Mesothelial cell of epicardium (in vitro differentiated cells): ENCODE measurements at places on chromosomes 4 and X. TPM values are rescaled to one million over a fixed set of nuclear protein-coding genes. Genes with fewer than 3 reads are reported as not detected.

The PRDM8 gene
- 1.6 to 2.4 TPM (median 1.7 TPM) in 3 replicates for total RNA-seq

- no peaks in the 10 kb centered on the region for H3K4me1 ChIP-seq
- H3K36me3 ChIP-seq: no peaks in the 10 kb centered on the region
- H3K27ac ChIP-seq: no peak overlapping the region
- H3K4me3 ChIP-seq: no peak overlapping the region
Measured at GRCh38 chr4:23897564-23898109, 7.8 kb upstream of the PPARGC1A start.

GRCh38 chrX:57241967-57242366, 44.5 kb upstream of the FAAH2 start:
- no peaks in the 10 kb centered on the region for H3K4me1 ChIP-seq
- H3K27ac ChIP-seq: no peak overlapping the region
- H3K4me3 ChIP-seq: no peak overlapping the region
- H3K27me3 ChIP-seq: no peaks in the 10 kb centered on the region
- peaks cover 15% of the 10 kb centered on the region for H3K36me3 ChIP-seq
- DNase-seq: no peak

- no peak overlapping the region for H3K4me3 ChIP-seq
- DNase-seq: no peak
- H3K27me3 ChIP-seq: no peaks in the 10 kb centered on the region
- no peaks in the 10 kb centered on the region for H3K36me3 ChIP-seq
- peaks cover 10% of the 10 kb centered on the region for H3K4me1 ChIP-seq
Measured at GRCh38 chr4:126799971-126800574, 832.7 kb upstream of the INTU start.

DNA sequence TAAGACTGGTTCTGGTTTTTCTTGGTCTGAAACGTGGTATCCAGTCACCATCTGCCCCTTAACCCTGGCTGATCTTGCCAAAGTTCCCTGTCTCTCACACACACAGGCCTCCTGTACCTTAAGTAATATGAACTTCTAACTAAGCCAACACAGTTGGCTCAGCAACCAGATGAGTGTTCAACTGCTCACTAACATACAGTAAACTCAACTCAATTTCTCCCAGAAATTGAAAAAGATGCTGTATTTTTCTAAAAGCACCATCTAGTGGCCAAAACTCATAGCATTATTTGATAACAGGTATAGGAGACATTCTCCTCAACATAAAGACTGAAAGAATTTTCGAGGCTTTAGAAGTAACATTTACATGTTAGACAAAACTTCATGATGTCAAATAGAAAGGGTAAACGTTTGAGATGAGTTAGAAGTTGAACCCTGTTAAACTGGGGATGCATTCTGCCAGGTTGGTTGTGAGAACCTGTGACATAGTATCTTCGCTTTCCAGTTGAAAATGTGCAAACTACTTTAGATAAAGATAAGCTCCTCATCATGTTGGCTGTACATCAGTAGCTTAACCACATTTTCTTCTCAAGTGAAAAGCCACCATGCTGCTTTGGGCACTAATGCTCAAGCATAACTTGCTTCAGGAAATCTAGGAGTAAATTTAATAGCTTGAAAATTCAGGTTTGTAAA, 31.2 kb downstream of the CCNI start:
- H3K4me3 ChIP-seq: no peak overlapping the region
- H3K36me3 ChIP-seq: peaks cover 9% of the 10 kb centered on the region
- DNase-seq: no peak

DNA sequence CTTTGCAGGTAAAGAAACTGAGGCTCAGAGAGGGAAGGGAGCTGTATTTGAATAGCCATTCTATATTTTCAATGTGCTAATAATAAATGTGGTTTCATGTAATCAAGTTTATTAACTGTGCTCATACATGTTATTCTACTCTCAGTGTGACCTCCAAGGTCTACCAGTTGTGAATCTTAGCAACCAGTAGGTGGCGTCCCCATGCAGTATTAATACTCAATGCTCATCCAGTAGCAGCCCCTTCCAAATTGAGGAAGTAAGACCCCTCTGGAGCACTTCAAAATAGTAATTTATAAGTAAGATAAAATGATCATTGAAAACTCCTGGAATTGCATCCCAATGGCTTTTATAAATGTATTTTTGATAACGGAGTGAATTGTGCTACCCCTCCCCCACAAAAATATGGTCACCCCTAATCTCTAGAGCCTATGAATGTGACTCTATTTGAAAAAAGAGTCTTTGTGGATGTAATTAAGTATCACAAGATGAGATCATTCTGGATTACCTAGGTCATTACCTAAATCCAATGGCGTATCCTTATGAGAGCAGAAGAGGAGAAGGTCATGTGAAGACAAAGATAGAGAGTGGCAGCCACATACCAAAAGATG, 20.4 kb upstream of the SEPSECS start:
- H3K4me1 ChIP-seq: peaks cover 5% of the 10 kb centered on the region
- DNase-seq: no peak
- no peaks in the 10 kb centered on the region for H3K27me3 ChIP-seq
- H3K27ac ChIP-seq: no peak overlapping the region
- H3K4me3 ChIP-seq: no peak overlapping the region
- no peaks in the 10 kb centered on the region for H3K36me3 ChIP-seq

GRCh38 chr4:122806981-122807679, 19.5 kb upstream of the FGF2 start:
- H3K4me3 ChIP-seq: no peak overlapping the region
- no peak overlapping the region for H3K27ac ChIP-seq
- H3K27me3 ChIP-seq: no peaks in the 10 kb centered on the region
- no peak for DNase-seq

The C1QTNF7 gene
- 3.9 to 4.4 TPM (median 4.1 TPM) in 3 replicates for total RNA-seq

DNA sequence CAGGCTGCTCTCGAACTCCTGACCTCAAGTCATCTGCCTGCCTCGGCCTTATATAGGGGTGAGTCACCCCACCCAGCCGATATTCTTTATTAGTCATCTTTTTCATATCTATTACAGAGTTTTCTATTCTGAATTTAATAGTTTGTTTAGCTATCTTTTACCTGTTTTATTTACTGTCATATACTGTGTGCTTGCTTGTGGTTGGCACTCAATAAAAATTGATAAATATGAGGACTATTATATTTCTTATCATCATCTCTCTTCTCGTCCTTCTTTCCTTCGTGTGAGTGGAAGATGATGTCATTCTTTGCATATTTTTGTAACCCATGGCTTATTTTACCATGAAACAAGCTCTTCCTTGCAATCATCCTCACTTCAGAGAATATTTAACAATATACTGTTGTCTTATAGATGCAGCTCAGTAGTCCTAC, 265.5 kb downstream of the ARHGAP24 start:
- no peaks in the 10 kb centered on the region for H3K27me3 ChIP-seq
- no peaks in the 10 kb centered on the region for H3K36me3 ChIP-seq
- H3K4me1 ChIP-seq: peaks cover 18% of the 10 kb centered on the region
- no peak overlapping the region for H3K4me3 ChIP-seq

DNA sequence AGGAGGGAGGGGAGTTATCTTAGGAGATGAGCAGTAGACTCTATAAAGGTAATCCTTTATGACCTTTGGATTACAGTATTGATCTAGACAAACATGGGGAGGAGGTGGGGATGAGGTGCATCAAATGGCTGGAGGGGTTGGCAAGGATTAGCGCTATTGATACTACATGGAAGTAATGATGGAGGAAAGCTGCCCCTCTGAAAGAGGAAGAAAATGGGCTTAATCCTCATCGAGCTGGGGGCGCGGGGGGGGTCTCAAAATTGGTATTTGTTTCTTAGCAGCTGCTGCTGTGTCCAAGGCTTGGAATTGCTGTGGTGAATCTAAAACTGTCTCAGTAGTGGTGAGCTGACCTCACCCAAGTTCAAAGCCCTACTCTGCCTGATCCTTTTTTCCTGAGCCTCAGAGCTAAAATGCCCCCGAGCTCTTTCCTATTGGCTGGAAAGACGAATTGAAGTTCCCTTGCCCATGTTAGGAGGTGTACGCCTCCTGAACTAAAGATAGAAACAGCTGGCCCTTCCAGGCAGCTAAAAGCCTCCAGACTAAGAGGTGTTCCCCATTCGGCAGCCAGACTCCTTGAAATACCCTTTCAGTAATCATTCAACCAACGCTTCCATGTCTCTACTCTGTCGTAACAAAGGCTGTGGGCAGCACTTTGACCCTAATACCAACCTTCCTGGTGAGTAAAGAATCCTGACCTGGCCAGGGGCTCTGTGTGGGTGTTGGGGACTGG, at the start of gene ITGB1BP2:
Gene ITGB1BP2 (plus strand): TSS at position 556 of the 730 bp plus-strand sequence. CDS start 57 bp downstream, at position 613.
- H3K27ac ChIP-seq: peak within 1 kb of the TSS; percentile 56
- H3K4me1 ChIP-seq: peaks cover 4% of the 10 kb centered on the region
- H3K4me3 ChIP-seq: no peak within 1 kb of the TSS
- H3K36me3 ChIP-seq: peaks cover 35% of the 10 kb centered on the region
- H3K27me3 ChIP-seq: no peaks in the 10 kb centered on the region
- no peak for DNase-seq

DNA sequence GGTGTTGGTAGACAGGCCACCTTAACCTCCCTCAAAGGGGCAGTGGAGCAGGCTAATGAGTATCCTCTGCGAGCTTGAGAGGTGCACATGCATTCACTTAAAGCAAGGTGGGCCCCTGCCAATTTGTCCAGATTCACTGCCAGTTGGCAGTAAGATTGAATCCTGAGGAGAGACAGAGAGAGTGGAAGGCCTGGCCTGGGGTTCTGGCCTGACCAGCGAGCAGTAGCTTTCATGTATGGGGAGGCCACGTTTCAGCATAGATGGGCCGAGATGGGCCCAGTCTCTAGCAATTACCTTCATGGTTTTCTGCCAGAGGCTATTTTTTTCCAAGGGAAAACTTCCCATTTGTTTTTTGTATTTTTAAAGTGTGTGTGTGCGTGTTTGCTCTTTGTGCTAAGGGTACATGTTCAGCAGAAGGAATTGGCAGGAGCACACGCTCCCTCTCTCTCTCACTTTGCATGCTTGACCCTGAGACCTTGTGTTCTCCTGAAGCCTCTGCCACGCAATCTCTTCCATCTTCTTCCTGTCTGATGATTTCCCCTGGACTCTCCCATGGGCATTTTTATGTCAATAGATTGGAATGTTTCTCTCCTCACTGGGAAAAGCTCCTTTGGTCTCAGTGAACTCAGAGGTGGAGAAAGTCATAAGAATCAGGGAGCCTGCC, 215.8 kb upstream of the SFRP2 start:
- H3K27ac ChIP-seq: no peak overlapping the region
- no peaks in the 10 kb centered on the region for H3K36me3 ChIP-seq
- DNase-seq: no peak
- no peak overlapping the region for H3K4me3 ChIP-seq
- no peaks in the 10 kb centered on the region for H3K27me3 ChIP-seq

DNA sequence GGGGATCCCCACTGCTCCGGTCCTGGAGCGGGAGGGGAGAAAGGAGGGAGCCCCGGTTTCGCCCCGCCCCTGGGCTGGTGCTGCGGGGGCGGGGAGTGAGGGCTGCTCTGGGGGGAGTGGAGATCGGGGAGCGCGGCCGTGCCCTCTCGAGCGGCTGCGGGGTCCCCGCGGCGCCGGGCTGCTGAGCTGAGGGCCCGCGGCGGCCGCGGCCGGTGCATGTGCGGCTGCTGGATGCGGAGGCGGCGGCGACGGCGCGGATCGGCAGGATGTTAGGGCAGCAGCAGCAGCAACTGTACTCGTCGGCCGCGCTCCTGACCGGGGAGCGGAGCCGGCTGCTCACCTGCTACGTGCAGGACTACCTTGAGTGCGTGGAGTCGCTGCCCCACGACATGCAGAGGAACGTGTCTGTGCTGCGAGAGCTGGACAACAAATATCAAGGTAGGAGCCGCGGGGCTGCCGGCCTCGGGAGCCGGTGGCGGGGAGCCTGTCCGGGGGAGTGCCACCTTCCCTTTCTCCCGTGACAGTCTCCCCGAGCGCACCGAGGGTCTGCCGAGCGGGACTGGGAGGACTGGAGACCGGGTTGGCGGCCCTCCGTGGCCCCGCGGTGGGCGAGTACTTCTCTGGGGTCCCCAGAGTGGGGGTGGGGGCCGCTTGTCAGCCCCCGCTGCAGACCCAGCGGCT, at the start of gene ING2:
Gene ING2 (plus strand): TSS at position 129 of the 681 bp plus-strand sequence. CDS start 138 bp downstream, at position 267.
- peaks cover 1% of the 10 kb centered on the region for H3K36me3 ChIP-seq
- H3K4me1 ChIP-seq: peaks cover 30% of the 10 kb centered on the region
- no peak for DNase-seq
- no peaks in the 10 kb centered on the region for H3K27me3 ChIP-seq
- H3K4me3 ChIP-seq: peak within 1 kb of the TSS; percentile 93

The PAGE3 gene
- not detected in 3 replicates for total RNA-seq

DNA sequence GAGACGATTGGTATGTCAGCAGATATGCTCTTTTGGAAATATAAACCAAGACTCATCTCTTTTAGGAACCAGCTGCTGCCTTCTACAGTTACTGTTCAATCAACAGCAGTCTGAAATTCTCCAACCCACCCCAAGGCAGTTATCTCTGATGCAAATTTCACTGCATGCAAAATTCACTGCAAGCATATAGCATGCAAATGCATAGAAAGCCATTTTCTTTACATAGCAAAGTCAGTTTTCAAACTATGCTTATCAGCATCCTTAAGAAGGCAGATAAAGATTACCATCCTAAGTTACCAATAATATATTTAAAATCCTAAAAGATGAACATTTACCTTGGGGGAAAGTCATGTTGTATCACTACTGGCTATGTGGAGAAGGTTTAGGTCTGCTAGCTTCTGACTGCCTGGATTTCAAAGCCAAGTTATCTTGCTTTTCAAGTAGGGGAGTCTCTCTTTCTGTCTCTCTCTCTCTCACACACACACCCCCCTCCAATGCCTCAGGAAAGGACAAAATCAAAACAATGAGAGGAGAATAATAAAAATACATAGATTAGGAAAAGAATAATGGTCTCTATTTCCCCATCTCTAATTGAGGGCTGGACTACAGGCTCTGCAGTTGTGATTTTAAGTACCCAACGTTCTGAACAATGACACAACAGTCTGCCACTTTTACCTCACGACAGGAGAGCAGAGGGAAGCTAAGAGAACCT, 1.5 kb downstream of the NMU start:
- no peak for DNase-seq
- no peak overlapping the region for H3K4me3 ChIP-seq
- H3K27me3 ChIP-seq: peaks cover 53% of the 10 kb centered on the region
- no peak overlapping the region for H3K27ac ChIP-seq

The ESX1 gene
- not detected in 3 replicates for total RNA-seq

The NIPAL1 gene
- total RNA-seq: 12.1 to 13.4 TPM (median 13.3 TPM) in 3 replicates

GRCh38 chr4:25088093-25088952, 57.6 kb upstream of the LGI2 start:
- peaks cover 5% of the 10 kb centered on the region for H3K4me1 ChIP-seq
- H3K4me3 ChIP-seq: no peak overlapping the region
- no peaks in the 10 kb centered on the region for H3K27me3 ChIP-seq
- H3K27ac ChIP-seq: no peak overlapping the region

The PROM1 gene
- 11.6 to 13.7 TPM (median 12.4 TPM) in 3 replicates for total RNA-seq

DNA sequence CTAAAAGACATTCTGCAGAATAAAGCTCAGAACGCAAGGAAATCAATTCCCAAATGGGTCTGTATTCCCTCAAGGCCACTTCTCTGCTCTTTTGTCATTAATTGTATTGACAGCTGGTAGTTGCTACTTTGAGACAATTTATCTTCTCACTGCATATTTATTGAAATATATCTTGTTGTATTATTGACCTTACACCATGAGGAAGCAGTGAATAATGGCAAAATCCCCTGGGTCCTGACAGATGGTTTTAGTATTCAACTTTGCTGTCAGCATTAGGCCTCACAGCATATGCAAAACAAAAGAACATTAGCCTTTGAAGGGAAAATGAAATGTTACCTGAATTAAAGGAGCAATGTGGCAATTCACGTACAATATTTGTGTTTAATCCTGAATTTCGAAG, 406.1 kb upstream of the TRAM1L1 start:
- no peaks in the 10 kb centered on the region for H3K36me3 ChIP-seq
- no peak overlapping the region for H3K4me3 ChIP-seq
- no peaks in the 10 kb centered on the region for H3K27me3 ChIP-seq
- no peak overlapping the region for H3K27ac ChIP-seq
- peaks cover 19% of the 10 kb centered on the region for H3K4me1 ChIP-seq
- DNase-seq: no peak

The PGAM4 gene
- not detected in 3 replicates for total RNA-seq

- H3K4me1 ChIP-seq: no peaks in the 10 kb centered on the region
- DNase-seq: no peak
- peaks cover 3% of the 10 kb centered on the region for H3K27me3 ChIP-seq
- H3K27ac ChIP-seq: no peak overlapping the region
Measured at GRCh38 chr4:165738571-165738970, 134.5 kb upstream of the TLL1 start.

The CSN1S1 gene
- total RNA-seq: not detected in 3 replicates
